ENCODE measurements at places on chromosomes 1 and 21.
A peak's percentile ranks its signal among the peaks of the same experiment; 100 is the strongest.

DNA sequence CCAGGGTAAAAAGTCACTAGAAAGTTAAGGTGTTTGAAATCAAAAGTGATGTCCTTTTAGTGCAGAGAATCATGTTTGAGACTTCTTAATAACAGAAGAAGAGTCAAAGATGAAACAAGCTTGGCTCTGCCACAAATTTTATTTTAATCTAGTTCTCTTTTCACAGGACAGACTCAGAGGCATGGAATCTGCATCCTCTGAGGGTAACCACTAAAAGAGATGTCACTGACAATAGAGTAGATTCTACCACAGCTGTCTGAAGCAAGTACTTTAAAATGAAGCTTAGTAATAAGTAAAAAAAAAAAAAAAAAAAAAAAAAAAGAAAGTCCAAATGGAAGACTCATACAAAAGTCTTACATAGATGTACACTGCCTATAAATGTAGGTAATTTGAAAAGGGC is 519.7 kb upstream of the PRMT6 start:
- DNase-seq: no peak

DNA sequence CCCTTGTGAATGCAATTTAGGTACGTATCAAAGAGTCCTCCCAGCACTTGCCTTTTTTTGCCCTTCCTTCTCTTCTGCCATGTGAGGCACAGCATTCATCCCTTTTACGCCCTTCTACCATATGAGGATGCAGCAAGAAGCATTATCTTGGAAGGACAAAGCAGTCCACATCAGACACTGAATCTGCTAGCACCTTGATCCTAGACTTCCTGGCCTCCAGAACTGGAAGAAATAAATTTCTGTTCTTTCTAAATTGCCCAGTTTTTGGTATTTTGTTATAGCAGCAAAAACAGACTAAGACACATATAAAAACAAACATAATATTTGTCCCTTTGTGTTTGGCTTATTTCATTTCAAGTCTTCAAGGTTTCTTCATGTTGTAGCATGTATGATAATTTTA is 20.1 kb downstream of the EPS15 start:
- DNase-seq: no peak

GRCh38 chr21:31479714-31480113 is 135.7 kb upstream of the TIAM1 start:
- DNase-seq: no peak

DNA sequence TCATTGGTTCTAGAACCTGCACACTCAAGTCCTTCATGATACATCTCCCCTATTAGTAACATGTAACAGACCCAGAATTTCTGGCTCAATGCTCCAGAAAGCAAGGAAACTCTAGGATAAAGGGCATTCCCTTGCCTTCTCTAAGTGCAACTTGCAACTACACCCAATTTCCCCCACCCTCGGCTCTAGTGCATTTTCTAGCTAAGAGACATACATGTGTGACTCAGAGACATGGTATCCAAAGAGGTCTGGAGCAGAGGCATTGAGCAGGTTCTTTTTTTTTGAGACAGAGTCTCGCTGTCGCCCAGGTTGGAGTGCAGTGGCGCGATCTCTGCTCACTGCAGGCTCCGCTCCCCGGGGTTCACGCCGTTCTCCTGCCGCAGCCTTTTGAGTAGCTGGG is 132.9 kb downstream of the ZC3H11B start:
- DNase-seq: no peak

GRCh38 chr1:111565079-111565478 is 54.5 kb upstream of the RAP1A start:
- no peak for DNase-seq

DNA sequence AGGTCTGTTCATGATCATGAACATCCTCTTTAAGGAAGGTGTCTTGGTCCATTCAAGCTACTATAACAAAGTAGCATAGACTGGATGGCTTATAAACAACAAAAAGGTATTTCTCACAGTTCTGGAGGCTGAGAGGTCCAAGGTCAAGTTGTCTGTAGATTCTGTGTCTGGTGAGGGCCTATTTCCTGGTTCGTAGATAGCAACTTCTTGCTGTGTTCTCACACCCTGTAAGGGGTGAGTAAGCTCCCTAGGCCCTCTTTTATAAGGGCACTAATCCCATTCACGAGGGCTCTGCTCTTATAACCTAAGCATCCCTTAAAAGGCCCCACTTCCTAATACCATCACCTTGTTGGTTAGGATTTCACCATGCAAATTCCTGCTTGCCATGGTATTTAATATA is 347.7 kb downstream of the PTBP2 start:
- no peak for DNase-seq

DNA sequence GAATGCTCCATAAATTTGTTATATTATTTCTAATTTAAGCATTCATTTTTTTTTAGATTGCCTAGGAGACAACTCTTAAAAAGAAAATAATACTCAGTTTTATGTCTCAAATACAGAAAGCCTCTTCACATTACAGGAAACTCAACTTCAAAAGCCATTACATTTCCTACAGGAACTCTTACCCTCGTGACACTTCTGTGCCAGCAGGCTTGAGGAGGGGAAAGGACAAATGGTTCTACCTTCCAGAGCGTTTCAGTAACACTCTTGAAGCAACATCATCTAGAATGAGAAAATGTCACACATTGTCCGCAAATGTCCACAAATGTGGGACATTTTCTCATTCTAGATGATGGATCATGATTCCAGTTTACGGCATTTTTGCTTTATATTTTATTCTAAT is 51.7 kb downstream of the PTPN14 start:
- DNase-seq: no peak

- DNase-seq: peak; percentile 92
These were observed 4.8 kb downstream of the ENO1 start for GRCh38 chr1:8873506-8874229.

- no peak for DNase-seq
These were observed 15.9 kb upstream of the GPR25 start for GRCh38 chr1:200856716-200857357.

DNA sequence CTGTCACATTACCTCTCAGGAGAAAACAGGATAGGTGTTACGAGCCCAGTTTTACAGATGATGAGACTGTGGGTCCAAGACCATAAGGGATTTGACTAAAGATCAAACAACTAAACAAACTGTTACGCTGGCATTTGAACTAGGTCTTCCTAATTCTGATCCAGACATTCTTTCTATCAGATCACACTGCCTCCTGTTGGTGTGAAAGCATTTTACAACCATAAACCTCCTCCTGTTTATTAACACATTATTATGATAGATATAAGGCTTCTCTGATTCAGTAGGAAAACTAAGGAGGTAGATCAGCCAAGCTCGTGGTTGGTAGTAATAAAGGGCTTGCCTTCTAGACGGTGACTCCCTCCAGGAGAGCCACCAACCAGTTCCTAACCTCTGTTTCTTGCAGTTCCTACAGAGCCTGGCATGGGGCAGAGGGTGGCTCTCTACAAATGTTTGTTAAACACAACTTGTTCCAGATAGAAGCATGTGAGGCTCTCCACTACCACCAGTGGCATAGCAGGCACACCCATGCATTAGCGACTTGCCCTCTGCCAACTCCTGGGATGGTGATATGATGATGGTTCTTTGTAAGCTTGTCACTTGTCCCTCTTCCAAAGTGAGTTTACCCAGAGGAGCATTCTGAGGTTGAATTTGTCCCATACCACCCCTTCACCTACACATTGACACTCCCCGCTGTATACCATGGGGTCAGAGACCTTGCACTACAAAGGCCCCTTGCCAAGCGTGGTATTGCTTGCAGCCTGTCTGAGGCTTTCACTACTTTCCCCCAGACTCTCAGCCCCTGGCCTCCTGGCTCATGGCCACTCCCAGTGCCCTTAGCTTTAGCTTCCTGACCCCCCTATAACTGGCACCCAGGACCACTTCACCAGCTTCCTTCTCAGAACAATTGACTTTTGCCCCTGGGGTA is 96.4 kb upstream of the HOOK1 start:
- no peak for DNase-seq

- peak; percentile 55 for DNase-seq
These were observed 10.8 kb upstream of the PIGK start for GRCh38 chr1:77230051-77230450.

- no peak for DNase-seq
These were observed 14.6 kb upstream of the TRNAU1AP start for GRCh38 chr1:28538286-28538685.

GRCh38 chr1:179080866-179081686 is 794 bp upstream of the TOR3A start:
- DNase-seq: no peak
